CD4-positive, alpha-beta T cell treated with Interleukin-6 at 100 ng/mL for 8 hours (primary cell): ENCODE measurements at places on chromosomes 7 and 10.
A peak's percentile ranks its signal among the peaks of the same experiment; 100 is the strongest.

DNA sequence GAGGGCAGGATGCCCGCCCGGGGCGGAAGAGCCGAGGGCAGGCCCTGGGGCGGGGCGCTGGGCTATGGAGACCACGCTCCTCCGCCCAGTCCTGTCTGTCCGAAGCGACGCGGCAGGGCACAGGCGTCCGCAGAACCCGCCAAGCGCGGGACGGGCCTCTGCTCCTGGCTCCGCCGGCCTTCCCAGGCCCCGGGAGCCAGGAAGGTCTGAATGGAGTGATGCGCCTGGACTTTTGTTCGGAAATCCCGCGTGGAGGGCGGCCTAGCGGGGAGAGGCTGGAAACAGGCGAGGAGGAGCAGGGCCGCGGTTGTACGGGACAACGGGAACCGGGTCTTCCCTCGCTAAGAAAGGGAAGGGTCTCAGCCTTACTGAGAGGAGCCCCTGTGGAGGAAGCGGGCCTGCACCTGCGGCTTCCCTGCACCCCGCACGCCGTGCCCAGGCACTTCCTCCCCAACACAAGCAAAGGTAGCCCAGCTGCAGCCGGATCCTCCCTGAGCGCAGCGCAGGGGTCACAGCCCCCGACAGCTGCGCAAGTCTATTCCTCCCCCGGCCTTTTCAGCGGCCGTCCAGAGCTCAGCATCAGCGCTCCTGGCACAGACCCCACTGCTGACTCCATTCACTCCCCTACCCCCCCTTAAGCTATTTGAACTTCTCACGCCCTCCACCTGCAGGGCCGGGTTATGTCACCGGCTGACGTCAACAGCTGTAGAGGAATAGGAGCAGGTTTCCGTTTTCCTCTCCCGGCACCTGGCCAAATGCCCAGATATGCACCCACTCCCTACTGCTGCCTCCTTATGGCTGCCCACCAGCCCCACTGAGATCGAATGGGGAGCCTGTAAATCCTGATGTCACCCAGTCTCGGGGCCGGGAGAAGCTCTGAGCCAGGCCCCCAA is 143.2 kb upstream of the RET start:
- DNase-seq = peak; percentile 41

- DNase-seq = no peak
Measured at GRCh38 chr10:29714096-29714874, 79.5 kb upstream of the SVIL start.

DNA sequence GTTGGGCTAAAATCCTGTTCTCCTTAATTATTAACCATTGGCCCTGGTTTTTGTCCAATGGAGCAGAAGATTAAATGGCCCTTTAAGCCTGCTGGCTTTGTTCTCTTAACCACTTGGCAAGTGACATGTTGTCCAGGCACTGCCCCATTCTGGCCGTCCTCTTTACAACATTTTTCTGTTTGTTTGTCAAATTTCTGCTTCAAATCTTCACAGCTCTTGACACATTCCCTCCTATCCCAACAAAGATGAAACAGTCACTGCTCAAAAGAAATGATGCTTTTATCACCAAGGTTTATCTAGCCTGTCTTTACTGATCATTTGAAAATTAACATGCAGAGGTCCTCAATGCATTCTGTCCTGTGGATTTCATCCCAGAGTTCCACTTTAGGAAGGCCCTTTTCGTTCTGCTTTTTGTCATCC is 700.4 kb downstream of the KCNMA1 start:
- no peak for DNase-seq

DNA sequence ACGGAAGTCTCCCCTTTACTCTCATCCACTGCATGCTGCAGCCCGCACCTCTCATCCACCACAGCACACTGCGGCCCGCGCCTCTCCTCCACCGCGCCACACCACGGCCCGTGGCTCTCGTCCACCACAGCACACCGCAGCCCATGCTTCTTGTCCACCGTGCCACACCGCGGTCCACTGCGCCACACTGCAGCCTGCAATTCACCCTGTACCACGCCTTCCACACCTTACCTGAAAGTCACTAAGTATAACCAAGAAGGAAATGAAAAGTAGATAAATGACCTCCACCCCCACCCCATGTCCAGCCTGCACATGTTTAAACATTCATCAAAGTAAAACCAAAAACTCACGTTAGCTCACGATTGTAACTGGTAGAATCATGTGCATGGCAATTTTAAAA is 176.1 kb downstream of the DIP2C start:
- DNase-seq = no peak

DNA sequence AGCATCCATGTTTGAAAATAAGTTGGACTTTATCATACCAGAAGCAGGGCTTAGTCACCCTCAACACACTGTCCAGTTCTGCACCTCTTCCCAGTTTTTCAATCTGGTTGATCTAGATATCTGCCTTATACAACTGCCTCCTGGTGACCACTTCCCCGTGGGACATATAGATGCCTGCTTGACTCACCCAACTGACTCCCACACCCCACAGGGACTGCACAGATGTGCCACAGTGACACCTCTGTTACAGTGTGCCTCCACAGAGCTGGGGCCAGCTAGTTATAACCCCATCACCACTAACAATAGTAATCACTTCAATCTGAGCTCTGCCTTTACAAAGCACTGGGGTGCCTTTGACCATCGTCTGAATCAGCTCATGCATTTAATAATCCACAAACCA is 82.6 kb upstream of the AOAH start:
- DNase-seq = no peak

DNA sequence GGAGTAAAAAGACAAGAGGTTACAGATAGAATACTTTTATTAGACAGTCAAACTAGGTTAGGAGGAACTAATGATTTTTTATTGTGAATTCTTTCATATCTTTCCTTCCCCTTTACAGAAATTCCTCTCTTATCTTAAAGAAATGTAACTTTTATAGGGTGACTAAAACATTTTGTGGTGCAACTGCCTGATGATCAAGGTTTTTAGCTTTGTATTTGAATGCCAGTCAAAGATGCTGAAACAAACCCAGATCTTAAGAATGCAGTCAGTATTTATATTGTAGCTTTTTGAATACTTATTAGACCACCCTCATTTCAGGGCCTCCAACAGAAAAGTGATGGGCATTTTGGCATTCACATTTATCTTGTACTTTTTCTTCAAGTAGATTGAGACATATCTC is 27.4 kb downstream of the TAX1BP1 start:
- DNase-seq = no peak

DNA sequence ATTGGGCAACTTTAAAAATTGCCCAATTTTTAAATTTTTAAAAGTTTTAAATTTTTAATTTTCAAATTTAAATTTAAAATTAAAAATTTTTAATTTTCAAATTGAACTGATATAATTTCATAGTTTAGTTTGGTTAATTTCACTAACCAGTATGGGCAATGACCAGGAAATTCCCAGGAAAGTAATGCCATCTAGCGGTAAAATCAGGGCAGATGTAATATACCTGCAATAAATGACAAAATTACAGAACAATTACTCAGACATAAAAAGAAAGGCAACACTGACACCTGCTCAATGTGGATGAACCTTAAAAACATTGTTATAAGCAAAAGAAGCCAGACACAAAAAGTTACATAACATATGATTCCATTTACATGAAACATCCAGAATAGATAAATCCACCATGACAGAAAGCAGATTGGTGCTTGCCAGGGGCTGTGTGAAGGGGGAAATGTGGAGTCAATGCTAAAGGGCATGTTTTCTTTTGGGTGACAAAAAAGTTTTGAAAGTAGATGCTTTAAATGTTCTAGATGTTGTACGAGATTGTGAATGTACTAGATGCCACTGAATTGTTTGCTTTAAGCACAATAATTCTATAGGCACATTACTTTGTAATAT is 28.6 kb upstream of the SLC16A12 start:
- DNase-seq = peak; percentile 43

DNA sequence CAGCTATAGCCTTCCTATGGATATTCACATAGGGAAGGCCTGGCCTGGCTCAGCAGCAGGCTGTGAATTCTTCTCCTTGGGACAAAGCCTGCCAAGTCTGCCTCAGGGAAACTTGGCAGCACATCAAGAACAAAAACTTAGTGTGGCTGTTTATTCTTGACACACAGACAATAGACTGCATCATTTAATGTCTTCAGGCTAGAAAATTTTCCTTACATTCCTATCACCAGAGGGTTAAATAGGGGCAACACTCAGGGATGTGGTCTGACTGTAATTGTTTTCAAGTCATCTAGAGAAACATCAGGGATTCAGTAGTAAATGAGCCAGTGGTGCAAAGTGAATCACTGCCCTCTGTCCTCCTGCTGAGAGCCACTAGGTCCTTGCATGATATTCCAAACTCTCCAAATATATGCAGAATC is 137.3 kb downstream of the SEMA3C start:
- no peak for DNase-seq

DNA sequence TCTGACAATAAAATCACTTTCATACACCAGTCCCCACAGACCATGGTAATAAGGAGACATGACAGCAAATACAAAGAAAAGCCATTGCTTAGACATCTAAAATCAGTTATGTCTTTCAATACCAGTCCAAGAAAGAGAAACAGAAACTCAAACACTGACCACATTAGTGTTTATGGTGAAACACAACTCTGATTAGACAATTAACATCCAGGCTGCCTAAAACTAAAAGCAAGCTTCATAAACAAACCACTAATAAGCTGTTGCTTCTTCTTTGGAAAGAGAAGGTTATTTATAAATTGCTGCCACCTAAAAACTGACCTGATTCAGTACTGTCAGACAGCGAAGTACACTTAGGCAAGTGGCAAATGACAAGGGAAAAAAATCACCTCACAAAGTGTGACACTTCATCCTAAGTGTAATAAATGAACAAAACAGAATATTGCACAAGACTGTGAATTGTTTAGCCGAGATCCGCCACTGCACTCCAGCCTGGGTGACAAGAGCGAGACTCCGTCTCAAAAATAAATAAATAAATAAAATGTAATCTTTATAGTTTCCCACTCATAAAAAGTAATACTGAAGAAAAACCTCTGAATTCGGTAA is 277.4 kb downstream of the PARD3 start:
- no peak for DNase-seq

DNA sequence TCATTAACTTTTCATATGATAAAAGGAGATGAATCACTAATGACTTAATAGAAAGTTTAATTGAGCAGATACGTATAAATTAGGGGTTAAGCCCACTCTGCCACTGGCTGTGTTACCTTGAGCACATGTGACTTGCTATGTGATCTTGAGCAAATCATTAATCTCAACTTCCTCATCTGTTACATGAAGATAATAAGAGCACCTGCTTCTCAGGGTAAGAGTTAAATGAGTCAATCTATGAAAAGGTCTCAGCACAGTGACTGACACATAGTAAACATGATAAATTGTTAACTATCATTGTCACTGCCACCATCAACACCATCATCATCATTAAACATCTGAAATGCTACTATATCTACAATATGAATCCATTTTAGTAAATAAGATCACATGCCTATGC is 110.8 kb downstream of the TPK1 start:
- DNase-seq = no peak

GRCh38 chr7:2537981-2538851 is 17.1 kb downstream of the BRAT1 start:
- DNase-seq = no peak

- no peak for DNase-seq
Measured at GRCh38 chr7:134051020-134051419, 76.1 kb upstream of the LRGUK start.

- DNase-seq = no peak
Measured at GRCh38 chr10:87064651-87065050, 30.0 kb downstream of the GLUD1 start.

DNA sequence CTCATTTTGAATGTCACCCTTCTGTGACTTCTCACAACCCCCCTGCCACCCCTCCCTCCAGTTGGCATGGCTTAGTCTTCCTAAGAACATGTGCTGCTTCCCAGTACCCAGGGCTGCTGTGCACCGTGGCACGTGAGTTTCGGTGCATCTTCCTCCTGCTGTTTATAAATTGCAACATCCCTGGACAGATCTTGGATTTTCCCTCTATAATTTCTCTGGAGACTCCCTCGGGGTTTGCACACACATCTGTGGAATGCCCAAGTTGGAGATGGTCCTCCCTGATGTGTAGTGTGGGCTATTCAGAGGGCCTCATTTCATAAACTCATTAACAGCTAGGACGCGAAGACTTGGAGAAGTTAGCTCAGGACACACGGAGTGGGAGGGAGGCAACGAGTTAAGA is 52.9 kb downstream of the IKZF1 start:
- DNase-seq = no peak

- DNase-seq = no peak
Measured at GRCh38 chr7:4851459-4852422, 10.1 kb downstream of the PAPOLB start.

- DNase-seq = peak; percentile 36
Measured at GRCh38 chr7:111089822-111090426, 1.0 kb upstream of the LRRN3 start.

DNA sequence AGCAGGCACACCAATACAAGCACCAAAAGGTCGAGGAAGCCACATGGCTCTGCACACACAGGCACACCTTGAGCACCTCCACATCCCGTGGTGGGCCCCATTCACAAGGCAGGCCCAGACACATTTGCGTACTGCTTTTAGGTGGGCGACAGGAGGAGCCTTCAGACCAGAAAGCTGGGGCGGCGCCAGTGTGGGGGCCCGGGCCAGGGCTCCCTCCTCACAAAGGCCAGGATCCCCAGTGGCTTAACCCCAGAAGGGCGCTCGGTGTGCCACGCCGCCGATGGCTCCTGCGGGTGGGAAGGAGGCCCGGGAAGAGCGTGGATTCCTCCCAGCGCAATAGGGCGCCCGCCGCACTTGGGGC is 2.8 kb upstream of the SMARCD3 start:
- no peak for DNase-seq

DNA sequence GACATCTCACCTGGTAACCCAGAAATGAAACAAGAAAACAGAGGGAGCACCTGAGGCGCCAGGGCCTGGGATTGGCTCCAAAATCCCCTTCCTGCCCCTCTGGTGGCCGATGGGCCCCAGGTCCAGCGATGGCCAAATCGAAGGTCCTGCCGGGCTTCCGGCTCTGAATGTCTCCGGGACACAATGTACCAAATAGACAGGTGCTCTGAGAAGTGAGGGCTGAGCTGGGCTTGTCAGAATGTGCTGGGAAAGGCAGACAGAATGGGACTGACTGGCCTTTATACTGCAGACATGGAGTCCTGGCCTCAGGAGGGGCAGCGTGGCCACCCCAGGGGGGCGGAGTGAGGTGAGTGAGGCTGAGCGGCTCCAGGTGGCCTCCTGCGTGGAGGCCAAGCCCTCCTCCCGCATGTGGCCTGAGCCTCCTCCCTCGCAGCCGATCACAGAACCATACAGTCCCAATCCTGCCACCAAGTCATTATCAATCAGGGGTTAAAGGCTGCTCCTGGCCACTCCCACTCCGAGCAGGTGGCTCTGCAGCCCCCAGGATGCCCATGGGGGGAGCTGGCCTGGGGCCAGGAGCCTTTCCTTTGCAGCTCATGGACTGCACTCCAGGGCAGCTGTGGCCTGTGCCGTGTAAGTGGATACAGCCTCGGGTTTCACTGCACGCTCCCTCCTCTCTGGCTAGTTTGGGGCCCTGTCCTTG is 185.5 kb downstream of the ADARB2 start:
- DNase-seq = no peak

GRCh38 chr10:119375574-119376272 is 166.8 kb downstream of the RGS10 start:
- no peak for DNase-seq

GRCh38 chr7:157558061-157558460 is 221.3 kb downstream of the DNAJB6 start:
- no peak for DNase-seq

- no peak for DNase-seq
Measured at GRCh38 chr7:103803631-103804030, 185.8 kb downstream of the RELN start.

GRCh38 chr10:106506526-106507283 is 657.8 kb downstream of the SORCS1 start:
- DNase-seq = no peak

- DNase-seq = no peak
Measured at GRCh38 chr10:29517352-29517923, 117.3 kb downstream of the SVIL start.
